Activated B cell treated with CpG ODN at 0.5 μM for 24 hours (primary cell): ENCODE measurements at places on chromosomes 4 and X. TPM values are rescaled to one million over a fixed set of nuclear protein-coding genes. Genes with fewer than 3 reads are reported as not detected.

LDOC1 gene
- total RNA-seq, result 4.2 and 5.5 TPM in 2 replicates

ADH1B gene
- not detected in 2 replicates for total RNA-seq

SOWAHB gene
- not detected in 2 replicates for total RNA-seq

TCEAL5 gene
- not detected in 2 replicates for total RNA-seq

ETDA gene
- total RNA-seq, result not detected in 2 replicates

TEX13C gene
- total RNA-seq, result not detected in 2 replicates

BTK gene
- 193 and 219 TPM in 2 replicates for total RNA-seq

GLRB gene
- not detected in 2 replicates for total RNA-seq

MAGEA1 gene
- total RNA-seq, result not detected in 2 replicates

VEGFD gene
- not detected in 2 replicates for total RNA-seq

P2RY10 gene
- total RNA-seq, result 72.7 and 80.5 TPM in 2 replicates

STPG2 gene
- total RNA-seq, result 0.37 and 0.69 TPM in 2 replicates

MAGED4B gene
- 3.3 and 5.0 TPM in 2 replicates for total RNA-seq

HPRT1 gene
- total RNA-seq, result 27.7 and 30.4 TPM in 2 replicates

TRIM61 gene
- total RNA-seq, result 2.1 and 3.6 TPM in 2 replicates

UBE2K gene
- total RNA-seq, result 54.4 and 64.0 TPM in 2 replicates

HPGDS gene
- not detected in 2 replicates for total RNA-seq

NELFA gene
- 44.7 and 49.9 TPM in 2 replicates for total RNA-seq

CDKL2 gene
- total RNA-seq, result not detected in 2 replicates

MSX1 gene
- not detected in 2 replicates for total RNA-seq

STOX2 gene
- total RNA-seq, result not detected in 2 replicates

PPP1R2C gene
- total RNA-seq, result not detected in 2 replicates

GLOD5 gene
- total RNA-seq, result not detected in 2 replicates

GLRA2 gene
- total RNA-seq, result not detected in 2 replicates

FUNDC1 gene
- 6.6 and 8.1 TPM in 2 replicates for total RNA-seq

CFP gene
- total RNA-seq, result 0.42 and 0.91 TPM in 2 replicates

CDX4 gene
- not detected in 2 replicates for total RNA-seq

ASB9 gene
- total RNA-seq, result not detected in 2 replicates

OPRPN gene
- not detected in 2 replicates for total RNA-seq

PROM1 gene
- total RNA-seq, result not detected in 2 replicates

PNCK gene
- not detected in 2 replicates for total RNA-seq

TRO gene
- total RNA-seq, result 2.6 TPM in 2 replicates

PALLD gene
- total RNA-seq, result 0.42 and 0.44 TPM in 2 replicates

CT45A2 gene
- total RNA-seq, result not detected in 2 replicates

SHROOM4 gene
- total RNA-seq, result not detected in 2 replicates

TACR3 gene
- total RNA-seq, result not detected in 2 replicates

SLC4A4 gene
- not detected in 2 replicates for total RNA-seq

PABPC5 gene
- total RNA-seq, result not detected in 2 replicates

HMGB2 gene
- total RNA-seq, result 63.2 and 63.9 TPM in 2 replicates

UCP1 gene
- total RNA-seq, result not detected in 2 replicates

SMIM43 gene
- not detected in 2 replicates for total RNA-seq

TMEM35A gene
- not detected in 2 replicates for total RNA-seq

TGIF2LX gene
- not detected in 2 replicates for total RNA-seq

PRKG2 gene
- 0.22 and 0.35 TPM in 2 replicates for total RNA-seq

TMPRSS11A gene
- total RNA-seq, result not detected in 2 replicates

KCND1 gene
- 0.66 and 1.8 TPM in 2 replicates for total RNA-seq

MYL5 gene
- total RNA-seq, result 21.9 and 24.6 TPM in 2 replicates

TMEM144 gene
- not detected in 2 replicates for total RNA-seq

CCKAR gene
- not detected in 2 replicates for total RNA-seq
